ENCODE measurements at places on chromosomes 3 and 15.

- no peak for DNase-seq
Observed at GRCh38 chr3:117435506-117435905, 725.9 kb downstream of the TUSC7 start.

GRCh38 chr15:67296188-67296587, 41.6 kb downstream of the IQCH start:
- no peak for DNase-seq

DNA sequence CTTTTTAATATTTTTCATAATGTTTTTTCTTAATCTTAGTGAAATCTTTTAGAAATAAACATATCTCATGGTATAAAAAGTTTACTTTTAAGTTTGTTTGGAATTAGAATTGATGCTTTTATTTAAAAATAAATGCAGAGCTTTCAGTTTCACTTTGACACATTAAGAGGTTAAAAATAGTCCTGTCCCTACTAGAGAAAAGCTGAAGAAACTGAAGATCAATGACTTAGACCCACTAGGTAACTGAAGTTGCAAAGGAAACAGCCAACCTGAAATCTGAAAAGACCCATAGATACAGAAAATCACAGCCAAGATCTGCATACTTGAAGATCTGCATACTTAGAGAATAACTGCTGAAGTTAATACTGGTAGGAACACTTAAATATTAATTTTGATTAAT, 237.6 kb downstream of the RAP2B start:
- no peak for DNase-seq

GRCh38 chr15:68414591-68414990, 17.4 kb downstream of the ITGA11 start:
- no peak for DNase-seq

DNA sequence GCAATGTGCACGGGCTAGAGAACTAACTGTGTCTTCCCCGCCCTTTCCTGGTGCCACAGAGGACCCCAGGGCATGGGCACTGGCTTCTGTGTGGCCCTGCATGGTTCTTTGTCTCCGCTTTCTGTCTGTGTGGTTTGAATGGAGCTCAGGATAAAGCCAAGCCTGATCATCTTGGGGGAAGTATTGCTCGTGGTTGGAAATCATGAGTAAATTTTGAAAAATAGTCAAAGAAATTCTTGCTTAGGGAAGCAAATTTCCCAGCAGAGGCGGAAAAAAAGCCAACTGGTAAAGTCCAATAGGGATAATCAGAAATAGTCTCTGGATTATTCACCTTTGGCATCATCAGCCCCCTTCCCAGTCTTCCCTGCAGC, 55.4 kb downstream of the MAGEF1 start:
- DNase-seq: no peak

GRCh38 chr3:26099692-26100091, 309.8 kb downstream of the OXSM start:
- no peak for DNase-seq

GRCh38 chr3:4807381-4808280, 171.6 kb upstream of the BHLHE40 start:
- DNase-seq: no peak

DNA sequence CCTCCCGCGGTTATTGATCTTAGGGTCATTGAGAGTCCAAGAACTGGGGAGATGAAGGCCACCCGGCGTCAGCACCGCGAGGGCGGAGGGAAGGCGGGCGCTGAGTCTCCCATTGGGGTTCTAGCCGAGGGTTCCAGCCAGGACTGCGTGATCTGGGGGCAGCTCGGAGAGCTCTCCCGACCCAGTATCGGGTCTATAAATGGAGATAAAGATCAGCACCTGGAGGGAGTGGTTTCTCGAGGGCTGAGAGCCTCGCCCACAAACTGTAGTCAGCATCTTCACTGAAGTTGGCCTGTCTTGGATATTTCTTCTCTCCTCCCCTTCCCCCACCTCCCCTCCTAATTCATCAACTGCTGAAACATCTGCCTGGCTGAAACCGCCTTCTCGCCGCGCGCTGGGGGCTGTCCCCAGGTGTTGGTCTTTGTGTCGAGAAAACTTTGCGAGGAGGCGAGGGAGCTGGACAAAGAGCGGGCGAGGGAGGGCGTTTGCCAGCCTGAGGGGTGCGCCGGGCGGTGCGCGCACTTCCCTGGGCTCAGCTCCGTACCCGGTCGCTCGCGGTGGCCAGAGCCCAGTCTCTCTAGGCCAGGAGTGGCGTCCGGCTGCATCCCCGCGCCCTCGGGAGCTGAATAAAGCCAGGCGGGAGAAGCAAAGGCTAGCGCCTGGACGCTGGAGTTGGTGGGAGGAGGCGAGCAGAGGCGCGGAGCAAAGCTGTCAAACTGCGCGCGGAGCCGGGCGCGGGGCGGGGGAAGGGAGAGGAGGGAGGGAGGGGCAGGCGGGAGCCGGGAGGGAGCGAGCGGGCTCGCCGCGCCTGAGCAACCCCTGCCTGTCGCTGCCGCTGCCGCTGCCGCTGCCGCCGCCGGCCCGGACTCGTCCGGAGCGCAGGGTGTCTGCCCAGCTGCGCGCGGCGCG, at the start of gene ST8SIA2:
Gene ST8SIA2 (plus strand): TSS at position 811 of the 909 bp plus-strand sequence. CDS start 184 bp downstream, outside the sequence.
- DNase-seq: no peak

DNA sequence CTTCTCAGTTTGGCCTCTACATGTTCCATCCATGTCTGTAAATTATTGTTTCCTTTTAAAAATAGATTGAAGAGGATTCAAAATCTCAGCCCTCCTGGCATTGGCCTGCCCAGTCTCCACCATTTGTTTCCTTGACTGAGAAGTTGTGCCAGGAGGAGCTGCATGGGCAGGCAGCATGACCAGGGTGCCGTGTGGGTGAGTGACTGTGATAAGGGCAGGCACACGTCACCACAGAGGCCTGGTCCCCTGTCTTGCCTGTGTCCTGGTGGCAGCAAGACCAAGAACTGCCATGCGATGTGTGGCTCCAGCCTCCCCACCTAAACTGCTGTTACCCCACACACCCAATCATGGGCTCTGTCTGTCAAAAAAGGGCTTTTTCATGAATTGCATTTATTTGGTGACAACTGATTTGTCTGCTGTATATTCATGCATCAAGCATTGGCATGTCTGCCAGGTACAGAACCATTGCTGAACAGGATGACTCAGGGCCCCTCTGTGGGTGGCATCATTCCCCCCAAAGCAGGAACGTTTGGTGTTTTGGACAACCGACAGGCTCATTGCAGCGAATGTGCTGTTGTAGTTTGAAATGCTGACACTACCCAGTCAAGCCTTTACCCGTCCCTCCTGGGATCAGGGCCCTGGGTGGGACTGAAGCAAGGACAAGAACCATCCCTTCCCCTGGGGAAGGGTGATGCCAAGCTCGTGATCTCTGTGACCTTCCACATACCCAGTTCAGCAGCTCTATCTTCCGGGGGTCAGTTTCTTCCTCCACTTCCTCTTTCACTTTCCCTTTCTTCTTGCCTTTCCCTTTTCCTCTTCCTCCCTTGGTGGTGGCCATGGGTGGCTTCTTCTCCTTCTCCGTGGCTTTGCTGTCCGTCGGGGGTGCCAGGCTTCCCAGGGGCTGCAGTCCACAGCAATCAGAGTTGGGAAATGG, 51.6 kb downstream of the TRPM1 start:
- no peak for DNase-seq

DNA sequence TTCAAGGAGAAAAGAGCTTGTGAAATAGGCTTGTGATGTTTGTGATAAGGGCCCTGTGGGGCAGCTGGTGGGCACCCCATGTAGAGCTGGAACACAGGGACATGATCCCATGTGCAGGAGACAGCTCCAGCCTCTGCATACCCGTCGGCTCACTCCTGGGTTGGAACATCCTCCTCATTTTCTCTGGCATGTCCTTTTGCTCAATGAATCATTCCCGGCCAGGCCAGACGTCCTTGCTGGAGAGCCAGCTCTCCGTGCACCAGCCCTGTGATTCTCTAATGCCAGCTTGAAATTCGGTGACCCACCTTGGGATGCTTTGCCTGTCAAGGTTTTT, 77.3 kb downstream of the SMAD3 start:
- no peak for DNase-seq

- DNase-seq: no peak
Observed at GRCh38 chr3:117814975-117815374, 1105.4 kb downstream of the TUSC7 start.

GRCh38 chr15:62190274-62190673, 25.2 kb upstream of the C2CD4B start:
- no peak for DNase-seq

DNA sequence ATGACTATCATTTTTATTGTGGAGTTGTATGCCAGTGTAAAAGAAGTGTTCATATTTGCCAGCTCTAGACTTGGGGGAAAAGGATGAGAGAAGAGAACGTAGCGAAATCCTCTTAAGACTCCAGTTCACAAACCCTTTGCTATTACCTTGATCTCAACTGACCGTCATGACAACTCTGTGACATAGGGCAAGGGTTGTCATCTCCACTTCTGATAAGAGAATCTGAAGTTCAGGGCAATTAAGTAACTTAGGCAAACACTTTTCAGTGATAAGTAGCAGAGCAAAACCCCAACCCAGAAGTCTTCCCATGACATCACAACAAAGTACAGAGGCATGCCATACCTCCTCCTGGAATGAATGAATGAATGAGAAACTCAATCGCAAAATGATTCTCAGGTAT, 40.3 kb upstream of the WNT5A start:
- DNase-seq: no peak

Data from keratinocyte (primary cell).